ENCODE measurements at places on chromosomes 6 and 20.

- no peak for DNase-seq
These were observed 15.9 kb downstream of the NDUFAF5 start for GRCh38 chr20:13800728-13801134.

DNA sequence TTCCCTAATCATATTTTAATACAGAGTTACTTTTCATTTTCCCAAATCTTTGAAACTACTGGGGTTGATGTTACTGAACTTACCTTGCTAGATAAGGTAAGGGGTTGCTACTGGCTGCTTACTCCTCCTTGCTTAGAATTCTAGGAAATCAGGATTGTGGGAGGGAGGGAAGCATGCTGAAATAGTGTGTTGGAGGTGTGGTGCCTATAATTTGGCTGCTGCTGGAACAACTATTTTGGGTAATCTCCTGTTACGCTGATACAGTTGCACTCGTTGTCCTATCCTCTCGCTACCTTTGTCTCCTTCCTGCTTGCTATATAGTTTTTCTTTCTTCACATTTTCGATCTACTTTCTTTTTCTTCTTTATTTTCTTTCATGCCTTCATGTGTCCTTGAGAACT is 83.7 kb downstream of the BMP2 start:
- DNase-seq = no peak

- DNase-seq = no peak
These were observed 191.6 kb upstream of the PRDM1 start for GRCh38 chr6:105894556-105894955.

DNA sequence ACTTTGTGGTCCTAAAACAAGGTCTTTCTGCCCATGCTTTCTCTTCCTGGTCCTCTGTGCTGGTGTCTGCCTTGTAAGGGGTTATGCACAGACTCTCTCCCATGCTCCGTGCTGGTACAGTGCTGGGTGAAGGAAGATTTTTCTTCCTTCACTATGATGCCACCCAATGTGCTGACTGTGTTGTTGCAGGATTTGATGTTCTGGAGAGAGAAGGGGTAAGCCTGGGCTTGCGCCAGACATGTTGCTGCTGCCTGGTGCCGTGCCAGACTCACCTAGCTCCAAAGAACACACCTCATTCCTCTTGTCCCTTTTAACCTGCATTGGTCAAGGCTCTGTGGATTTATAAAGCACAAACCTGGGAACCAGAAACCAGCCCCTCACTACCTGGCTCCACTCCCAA is 28.4 kb upstream of the ARMH2 start:
- no peak for DNase-seq

- DNase-seq = no peak
These were observed 894.3 kb downstream of the TFAP2A start for GRCh38 chr6:9520417-9521151.

DNA sequence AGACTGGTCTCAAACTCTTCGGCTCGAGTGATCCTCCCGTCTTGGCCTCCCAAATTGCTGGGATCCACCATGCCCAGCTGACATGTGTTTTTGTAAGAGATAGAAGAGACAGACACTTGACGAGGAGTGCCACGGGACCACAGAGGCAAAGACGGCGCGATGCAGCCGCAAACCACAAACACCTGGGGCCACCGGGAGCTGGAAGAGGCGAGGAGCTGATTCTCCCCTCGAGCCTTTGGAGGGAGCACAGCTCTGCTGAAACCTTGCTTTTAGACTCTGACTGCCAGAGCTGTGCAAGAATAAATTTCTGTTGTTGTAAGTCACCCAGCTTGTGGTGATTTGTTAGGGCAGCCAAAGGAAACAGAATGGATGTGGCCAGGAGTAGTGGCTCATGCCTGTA is 46.9 kb downstream of the TFAP2C start:
- DNase-seq = no peak

Measured in omental fat pad (tissue), 4 donors.